ENCODE measurements at places on chromosomes 3 and 15.

DNA sequence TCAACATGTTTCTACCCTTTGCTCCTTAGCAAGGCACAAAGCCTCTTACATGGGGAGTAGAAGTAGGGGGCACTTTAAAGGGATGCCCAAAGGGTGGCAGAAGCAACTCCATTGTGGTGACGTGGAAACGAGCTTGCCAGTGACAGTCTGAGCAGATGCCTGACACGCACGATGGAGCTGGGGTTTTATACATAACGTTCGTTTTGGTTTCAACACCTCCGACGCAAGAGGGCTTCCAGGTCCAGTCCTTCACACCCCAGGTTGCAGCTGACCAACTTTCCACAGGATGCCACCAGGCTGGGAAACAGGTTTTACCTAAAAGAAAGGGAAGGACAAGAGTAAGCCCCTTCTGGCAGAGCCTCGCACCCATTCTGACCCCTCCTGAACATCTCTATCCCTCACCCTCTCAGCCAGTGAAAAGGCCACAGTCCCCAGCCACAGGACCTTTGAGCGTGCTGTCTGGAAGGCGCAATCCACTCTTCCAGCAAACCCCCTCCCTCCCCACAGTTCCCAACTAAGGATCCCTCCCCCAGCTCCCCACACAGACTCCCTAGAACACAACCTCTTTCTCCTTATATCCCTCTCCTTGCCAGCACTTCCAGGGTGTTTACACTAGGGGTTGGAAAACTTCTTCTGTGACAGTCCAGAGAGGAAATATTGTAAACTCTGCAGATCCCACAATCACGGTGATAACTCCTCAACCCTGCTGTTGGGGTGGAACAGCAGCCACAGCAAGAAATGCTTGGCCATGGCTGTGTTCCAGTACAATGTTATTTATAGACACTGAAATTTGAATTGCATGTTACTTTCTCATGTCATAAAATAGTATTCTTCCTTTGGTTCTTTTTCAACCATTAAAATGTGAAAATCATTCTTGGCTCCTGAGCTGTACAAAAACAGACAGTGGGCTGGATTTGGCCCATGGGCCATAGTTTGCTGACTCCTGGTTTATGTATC is 36.2 kb downstream of the FAM174B start:
- no peak for DNase-seq

- no peak for DNase-seq
Observed at GRCh38 chr3:182913889-182914288, 66.4 kb downstream of the DCUN1D1 start.

GRCh38 chr15:88344786-88345185 is 88.2 kb upstream of the NTRK3 start:
- no peak for DNase-seq

DNA sequence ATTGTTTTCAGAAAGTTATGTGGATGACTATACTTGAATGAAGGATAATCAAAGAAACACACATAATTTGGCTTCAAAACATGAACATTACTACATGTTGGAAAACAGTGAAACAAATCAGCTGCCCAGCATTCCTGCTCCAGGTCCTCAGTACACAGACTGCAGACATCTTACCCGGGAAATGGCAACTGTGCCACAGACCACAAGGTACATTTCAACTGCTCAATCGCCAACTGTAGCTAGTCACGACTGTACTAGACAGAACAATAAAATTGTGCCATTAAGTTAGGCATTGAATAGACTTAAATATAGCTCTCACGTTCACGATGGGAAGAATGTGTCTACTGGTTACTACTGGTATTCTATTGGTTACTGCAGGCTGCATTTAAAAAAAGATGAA is 5.0 kb downstream of the NAA50 start:
- no peak for DNase-seq

- no peak for DNase-seq
Observed at GRCh38 chr15:87300146-87300545, 956.4 kb downstream of the NTRK3 start.
